Breast epithelium (tissue), 4 donors: ENCODE measurements at places on chromosomes 12 and 14. TPM values are rescaled to one million over a fixed set of nuclear protein-coding genes. Genes with fewer than 3 reads are reported as not detected.

Gene PIWIL1
- total RNA-seq: under 0.01 TPM

Gene ASPG
- total RNA-seq: 0.15 TPM

Gene NEDD1
- total RNA-seq: 26.8 TPM

DNA sequence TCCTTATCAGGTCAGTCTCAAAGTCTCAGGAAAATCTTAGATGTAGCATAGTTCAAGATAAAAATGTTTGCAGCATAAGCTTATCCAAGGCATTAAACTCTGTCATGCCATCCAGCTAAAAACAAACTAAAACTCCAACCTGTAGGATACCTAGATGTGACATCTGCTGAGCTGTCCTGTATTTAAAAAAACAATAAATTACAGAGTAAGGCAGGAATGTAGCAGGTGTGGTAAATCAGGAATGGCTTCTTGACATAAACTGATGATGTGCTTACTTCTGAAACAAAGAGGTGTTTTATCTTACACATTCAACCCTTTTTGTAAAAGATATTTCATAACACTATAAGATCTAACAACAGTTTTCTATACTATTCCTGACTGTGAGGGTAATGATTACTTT is 30.6 kb upstream of the DLGAP5 start:
- no peaks in the 10 kb centered on the region for H3K27me3 ChIP-seq
- no peak for DNase-seq
- no peaks in the 10 kb centered on the region for H3K36me3 ChIP-seq
- H3K4me1 ChIP-seq: no peaks in the 10 kb centered on the region
- H3K27ac ChIP-seq: no peak overlapping the region

GRCh38 chr14:23600322-23600707 is 21.7 kb upstream of the JPH4 start:
- H3K4me1 ChIP-seq: no peaks in the 10 kb centered on the region
- H3K4me3 ChIP-seq: no peak overlapping the region
- DNase-seq: no peak
- H3K36me3 ChIP-seq: no peaks in the 10 kb centered on the region

DNA sequence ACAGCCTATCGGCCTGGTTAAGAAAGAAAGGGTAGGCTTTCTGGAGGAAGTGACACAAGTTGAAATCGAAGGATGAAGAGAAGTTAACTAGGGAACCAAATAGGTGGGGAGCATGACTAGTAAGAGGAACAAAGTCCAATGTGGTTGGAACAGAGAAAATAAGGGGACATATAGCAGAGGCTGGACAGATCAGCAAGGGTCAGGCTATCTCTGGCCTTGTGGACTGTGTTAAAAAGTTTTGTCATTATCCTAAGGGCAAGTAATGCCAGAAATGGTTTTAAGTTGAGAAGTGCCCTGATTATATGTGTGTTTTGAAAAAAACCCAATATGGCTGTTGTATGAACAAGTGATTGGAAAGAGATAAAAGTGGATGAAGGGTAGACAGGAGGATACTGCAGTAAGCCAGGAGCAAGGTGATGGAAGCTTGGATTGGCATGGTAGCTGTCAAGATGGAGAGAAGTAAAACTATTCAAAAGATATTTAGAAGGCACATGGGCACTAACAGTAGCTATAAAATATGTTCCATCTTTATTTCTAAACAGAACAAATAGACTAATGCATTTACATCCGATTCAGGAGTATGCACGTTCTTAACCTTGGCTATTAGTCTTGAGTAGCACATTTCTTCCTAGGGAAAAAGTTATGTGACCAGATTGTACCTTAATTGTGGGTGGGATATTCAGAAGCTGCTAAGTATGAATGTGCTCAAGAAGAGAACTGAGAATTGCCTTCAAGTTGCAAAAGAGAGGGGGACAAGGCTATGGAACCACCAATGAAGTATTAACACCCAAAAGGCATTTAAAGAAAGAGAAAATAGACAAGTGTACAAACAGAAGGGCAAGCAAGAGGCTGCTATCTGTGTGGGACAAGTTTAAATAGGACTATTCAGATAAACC is 46.8 kb upstream of the OR5AU1 start:
- H3K4me1 ChIP-seq: no peaks in the 10 kb centered on the region
- H3K27me3 ChIP-seq: no peaks in the 10 kb centered on the region
- no peak overlapping the region for H3K27ac ChIP-seq
- H3K36me3 ChIP-seq: no peaks in the 10 kb centered on the region

DNA sequence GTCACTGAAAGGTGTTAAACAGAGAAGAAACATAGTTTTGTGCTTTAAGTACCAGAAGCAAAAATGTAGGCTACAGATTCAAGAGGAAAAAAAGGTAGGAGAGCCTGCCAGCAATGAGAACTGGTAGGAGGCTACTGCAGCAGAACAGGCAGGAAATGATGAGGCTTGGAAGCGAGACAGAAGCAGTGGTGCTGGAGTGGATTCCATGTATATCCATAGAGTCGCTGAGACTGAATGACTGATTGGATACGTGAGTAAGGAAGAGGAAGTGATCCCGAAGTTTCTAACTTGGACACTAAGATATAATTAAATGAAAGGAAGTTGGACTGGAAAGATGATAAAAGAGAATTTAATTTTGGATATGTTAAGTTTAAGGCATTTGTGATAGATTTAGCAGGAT is 45.0 kb upstream of the CCDC91 start:
- DNase-seq: no peak
- no peaks in the 10 kb centered on the region for H3K4me1 ChIP-seq
- no peak overlapping the region for H3K27ac ChIP-seq
- H3K4me3 ChIP-seq: no peak overlapping the region

GRCh38 chr12:6975297-6976032 is 4.8 kb downstream of the EMG1 start:
- H3K4me3 ChIP-seq: no peak overlapping the region
- peaks cover 4% of the 10 kb centered on the region for H3K36me3 ChIP-seq
- DNase-seq: no peak
- H3K27ac ChIP-seq: no peak overlapping the region

DNA sequence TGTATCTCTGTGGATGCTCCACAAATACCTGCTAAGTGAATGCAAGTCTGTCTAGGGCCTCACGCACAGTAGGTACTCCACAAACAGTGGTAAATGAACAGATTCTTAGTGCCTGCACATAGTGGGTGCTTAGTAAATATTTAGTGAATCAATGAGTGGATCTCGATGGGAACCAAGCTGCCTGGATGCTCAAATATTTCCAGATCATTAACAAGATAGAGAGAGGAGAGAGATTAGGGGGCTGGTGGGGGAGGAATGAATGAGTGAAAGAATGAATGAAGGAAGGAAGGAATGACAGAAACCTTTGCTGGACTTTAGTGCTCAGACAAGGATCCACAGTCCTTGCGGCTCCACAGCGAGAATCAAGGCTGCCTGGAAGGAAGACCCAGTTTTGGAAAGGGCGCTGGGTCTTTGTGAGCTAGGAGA is 118.2 kb downstream of the SCARB1 start:
- no peak for DNase-seq
- H3K36me3 ChIP-seq: no peaks in the 10 kb centered on the region
- no peaks in the 10 kb centered on the region for H3K27me3 ChIP-seq
- peak overlapping the region; percentile 87 for H3K27ac ChIP-seq
- H3K4me3 ChIP-seq: no peak overlapping the region
- H3K4me1 ChIP-seq: peaks cover 17% of the 10 kb centered on the region

GRCh38 chr14:24941719-24942118 is 108.2 kb downstream of the STXBP6 start:
- no peak for DNase-seq
- H3K27ac ChIP-seq: no peak overlapping the region
- no peaks in the 10 kb centered on the region for H3K27me3 ChIP-seq
- H3K36me3 ChIP-seq: no peaks in the 10 kb centered on the region

DNA sequence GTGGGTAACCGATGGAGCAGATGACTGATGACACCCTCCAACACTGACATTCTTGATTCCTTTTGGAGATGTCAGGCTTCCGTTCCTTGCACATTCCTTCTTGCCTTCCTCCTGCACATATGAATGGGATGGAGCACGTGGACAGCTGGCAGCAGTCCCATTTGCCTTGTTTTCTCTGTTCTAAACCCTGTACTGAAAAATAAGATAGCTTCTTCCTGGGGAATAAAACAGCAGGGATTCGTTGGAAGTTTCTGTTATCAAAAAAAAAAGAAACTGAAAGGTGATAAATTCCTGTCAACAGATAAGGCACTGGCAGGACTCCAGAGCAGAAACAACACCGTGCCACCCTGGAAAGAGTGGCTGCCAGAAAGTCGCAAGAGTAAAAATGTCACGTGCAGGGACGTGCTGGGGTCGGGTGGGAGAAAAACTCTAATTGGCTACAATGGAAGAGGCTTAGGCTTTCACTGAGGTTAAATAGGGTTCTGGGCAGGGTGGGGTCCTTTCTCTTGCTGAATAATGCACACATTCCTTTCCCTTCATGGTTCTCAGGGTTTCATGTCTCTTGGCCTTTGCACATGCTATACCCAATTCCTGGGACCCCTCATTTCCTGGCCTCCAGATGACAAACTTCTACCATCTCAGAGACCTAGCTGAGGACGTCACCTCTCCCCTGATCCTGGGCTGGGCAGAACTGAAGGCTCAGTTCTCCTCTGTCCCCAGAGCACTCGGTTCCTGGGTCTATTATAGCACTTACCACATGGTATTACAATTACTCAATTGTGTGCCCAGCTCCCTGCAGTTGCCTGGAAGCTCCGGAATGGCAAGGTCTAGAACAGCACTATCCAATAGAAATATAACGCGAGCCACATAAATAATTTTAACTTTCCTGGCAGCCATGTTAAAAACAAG is 7.0 kb upstream of the NUAK1 start:
- no peaks in the 10 kb centered on the region for H3K36me3 ChIP-seq
- H3K27ac ChIP-seq: no peak overlapping the region
- H3K4me3 ChIP-seq: no peak overlapping the region
- DNase-seq: no peak

GRCh38 chr12:65119063-65119462 is 2.0 kb downstream of the WIF1 start:
- H3K4me3 ChIP-seq: no peak overlapping the region
- H3K36me3 ChIP-seq: no peaks in the 10 kb centered on the region
- no peaks in the 10 kb centered on the region for H3K4me1 ChIP-seq

- H3K27ac ChIP-seq: no peak overlapping the region
- H3K36me3 ChIP-seq: no peaks in the 10 kb centered on the region
- no peak overlapping the region for H3K4me3 ChIP-seq
- H3K4me1 ChIP-seq: no peaks in the 10 kb centered on the region
- no peak for DNase-seq
Measured at GRCh38 chr14:62269204-62269603, 507.0 kb downstream of the SNAPC1 start.

DNA sequence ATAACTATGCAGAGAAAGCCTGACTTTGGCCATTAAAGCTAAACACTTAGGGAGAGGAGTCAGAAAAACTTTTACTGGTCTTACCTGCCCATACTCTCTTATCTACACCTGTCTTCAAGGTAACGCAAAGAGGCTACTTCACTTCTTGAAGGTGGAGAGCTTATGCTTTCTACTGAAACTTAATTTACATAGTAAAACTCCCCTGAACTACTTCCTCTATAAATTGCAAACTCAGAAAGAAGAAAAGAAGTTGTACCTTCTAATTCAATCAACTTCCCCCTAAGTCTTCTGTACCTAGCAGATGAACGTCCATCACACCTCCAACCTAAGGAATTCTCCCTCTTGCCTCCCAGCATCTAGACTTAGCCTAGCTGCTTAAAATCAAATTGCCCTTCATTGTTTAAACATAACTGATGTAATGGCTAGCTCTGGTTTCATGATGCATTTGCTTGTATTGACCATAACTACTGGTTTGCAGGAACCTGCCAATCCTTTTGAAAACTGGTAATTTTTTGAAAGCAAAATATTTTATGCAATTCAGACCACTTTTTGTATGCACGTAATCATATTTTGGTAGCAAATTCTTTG is 87.7 kb downstream of the STON2 start:
- peak overlapping the region; percentile 73 for H3K27ac ChIP-seq
- no peak overlapping the region for H3K4me3 ChIP-seq
- no peaks in the 10 kb centered on the region for H3K36me3 ChIP-seq
- no peaks in the 10 kb centered on the region for H3K27me3 ChIP-seq
- no peak for DNase-seq
